ENCODE measurements at places on chromosomes 7 and 10.

- DNase-seq, result no peak
Measured at GRCh38 chr7:496528-497295, 22.9 kb downstream of the PDGFA start.

DNA sequence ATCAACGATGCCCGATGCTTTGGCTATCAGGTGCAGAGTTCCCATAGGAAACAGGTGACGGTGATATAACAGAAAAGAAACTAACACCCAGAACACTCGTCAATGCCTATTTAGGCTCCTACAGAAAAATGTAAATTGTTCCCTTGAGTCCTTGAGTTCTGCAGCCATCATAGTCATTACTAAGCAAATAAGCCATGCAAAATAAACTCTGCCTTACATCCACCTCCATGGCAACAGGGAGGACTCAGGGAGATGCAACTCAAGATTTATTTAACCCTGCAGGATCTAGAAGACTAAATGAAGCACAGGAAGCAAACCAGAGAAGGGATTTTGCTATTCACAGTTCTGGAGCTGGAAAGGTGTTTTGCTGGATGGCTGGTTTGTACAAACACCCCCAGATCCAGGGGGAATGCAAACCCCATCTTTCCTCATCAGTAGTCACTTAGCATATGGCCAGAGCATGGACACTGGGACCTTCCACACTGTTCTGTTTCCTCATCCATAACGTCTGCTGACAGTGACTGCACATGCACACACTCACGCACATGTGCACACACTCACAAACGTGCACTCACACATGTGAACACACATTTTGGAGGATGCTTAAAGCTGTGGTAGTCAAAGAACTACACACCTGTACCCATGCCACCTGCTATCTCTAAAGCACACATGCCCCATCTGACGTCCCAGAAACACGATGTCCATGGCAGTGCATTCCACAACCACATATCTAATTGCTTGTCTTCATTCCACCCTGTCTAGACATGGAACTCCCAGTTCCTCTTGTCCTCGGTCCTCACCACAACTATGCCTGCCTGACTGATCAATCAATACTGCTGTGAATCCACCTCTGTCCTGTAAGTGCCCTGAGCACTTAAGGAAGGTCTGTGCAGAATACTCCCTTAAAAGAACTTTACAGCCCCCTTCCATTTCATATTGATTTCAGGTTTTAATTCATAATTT lies 178.2 kb downstream of the COBL start:
- no peak for DNase-seq

- no peak for DNase-seq
Measured at GRCh38 chr10:46523119-46523961, 33.1 kb downstream of the GPRIN2 start.

DNA sequence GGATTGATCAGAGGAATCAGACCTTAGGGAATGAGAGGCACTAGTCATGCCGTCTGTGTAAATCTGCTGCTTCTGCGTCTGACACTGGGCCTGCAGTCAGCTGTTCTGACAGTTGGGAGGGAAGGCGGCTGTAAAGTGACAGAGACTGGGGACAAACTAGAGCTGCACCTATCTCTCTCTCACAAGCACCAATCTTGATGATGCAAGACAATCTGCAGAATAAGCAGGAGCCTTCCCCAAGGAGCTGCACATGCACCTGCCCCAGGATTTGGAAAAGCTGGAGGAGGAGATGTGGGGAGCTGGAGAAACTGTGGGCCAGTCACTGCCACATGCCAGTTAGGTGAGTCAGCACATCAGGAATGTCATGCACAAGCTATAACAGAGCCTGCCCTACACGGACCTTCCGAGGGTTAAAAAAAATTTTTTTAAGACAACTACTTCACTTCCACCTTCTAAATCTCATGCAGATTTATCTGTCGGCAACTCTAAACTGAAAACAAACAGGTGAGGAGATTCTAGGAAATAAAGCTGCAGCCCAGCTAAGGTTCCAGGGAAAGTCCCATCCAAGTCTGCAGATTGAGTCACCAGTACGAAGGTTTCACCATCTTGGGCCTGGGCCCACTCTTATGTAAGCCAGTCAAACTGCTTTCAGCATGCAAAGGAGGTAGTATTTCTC lies 39.2 kb downstream of the ENO4 start:
- no peak for DNase-seq

DNA sequence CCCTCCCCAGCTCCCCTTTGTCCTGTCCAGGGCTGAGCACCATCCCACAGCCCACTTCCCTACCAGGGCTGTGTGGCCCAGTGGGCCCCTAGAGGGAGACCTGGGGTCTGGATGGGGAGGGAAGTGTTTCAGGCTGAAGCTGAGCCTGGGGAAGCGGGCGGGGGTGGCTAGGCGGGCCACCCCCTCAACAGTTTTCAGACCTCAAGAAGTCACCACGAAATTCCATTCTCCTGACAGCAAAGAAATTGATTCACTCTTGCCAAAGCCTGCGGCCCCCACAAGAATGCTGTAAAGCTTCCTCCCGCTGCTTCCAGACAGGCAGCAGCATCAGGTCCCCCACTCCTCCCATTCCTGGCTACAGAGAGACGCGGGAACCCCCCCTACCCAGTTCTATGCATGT lies 2.5 kb upstream of the LFNG start:
- no peak for DNase-seq

All from muscle of arm (tissue), 14 donors.